ENCODE measurements at places on chromosomes 16 and 17.

- DNase-seq: no peak
Observed at GRCh38 chr17:80151333-80151732, 4.4 kb upstream of the EIF4A3 start.

DNA sequence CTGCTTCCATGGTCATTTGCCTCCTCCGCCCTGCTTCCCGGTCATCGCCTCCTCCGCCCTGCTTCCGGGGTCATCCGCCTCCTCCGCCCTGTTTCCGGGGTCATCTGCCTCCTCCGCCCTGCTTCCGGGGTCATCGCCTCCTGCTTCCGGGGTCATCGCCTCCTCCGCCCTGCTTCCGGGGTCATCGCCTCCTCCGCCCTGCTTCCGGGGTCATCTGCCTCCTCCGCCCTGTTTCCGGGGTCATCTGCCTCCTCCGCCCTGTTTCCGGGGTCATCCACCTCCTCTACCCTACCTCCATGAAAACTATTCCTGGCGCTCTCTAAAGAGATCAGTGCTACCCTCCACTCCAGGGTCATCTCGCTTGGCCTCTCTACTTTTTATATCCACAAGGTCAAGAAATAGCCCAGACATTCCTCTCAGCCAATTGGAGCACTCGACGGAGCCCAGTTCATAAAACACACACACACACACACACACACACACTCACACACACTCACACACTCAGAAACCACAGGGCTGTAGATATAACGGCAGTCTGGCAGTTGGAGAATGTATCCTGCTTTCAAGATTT is 44.8 kb downstream of the TRARG1 start:
- DNase-seq: no peak

- DNase-seq: no peak
Observed at GRCh38 chr16:2163211-2163881, 7.8 kb downstream of the TRAF7 start.

GRCh38 chr16:57821149-57821971 is 19.1 kb upstream of the KIFC3 start:
- no peak for DNase-seq

DNA sequence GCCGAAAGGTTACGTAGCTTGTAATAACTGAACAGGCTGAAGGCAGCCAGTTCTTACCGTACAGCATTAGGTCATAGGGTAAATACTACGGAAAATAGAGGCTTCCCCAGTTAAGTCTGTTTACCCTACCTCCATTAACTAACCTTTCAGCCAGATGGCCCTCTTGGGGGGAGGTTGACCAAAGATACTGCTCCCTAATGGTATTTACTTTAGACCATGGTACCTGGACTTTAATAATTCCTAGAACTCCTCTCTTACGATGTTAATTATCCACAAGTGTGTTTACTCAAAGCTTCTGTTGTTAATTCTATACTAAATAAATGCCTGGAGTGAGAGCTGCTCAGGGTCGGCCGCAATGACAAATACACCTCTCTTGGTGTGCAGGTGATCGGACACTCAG is 9.8 kb upstream of the ADAT1 start:
- no peak for DNase-seq

- peak; percentile 2 for DNase-seq
Observed at GRCh38 chr17:34542700-34543336, 36.6 kb upstream of the TMEM132E start.

DNA sequence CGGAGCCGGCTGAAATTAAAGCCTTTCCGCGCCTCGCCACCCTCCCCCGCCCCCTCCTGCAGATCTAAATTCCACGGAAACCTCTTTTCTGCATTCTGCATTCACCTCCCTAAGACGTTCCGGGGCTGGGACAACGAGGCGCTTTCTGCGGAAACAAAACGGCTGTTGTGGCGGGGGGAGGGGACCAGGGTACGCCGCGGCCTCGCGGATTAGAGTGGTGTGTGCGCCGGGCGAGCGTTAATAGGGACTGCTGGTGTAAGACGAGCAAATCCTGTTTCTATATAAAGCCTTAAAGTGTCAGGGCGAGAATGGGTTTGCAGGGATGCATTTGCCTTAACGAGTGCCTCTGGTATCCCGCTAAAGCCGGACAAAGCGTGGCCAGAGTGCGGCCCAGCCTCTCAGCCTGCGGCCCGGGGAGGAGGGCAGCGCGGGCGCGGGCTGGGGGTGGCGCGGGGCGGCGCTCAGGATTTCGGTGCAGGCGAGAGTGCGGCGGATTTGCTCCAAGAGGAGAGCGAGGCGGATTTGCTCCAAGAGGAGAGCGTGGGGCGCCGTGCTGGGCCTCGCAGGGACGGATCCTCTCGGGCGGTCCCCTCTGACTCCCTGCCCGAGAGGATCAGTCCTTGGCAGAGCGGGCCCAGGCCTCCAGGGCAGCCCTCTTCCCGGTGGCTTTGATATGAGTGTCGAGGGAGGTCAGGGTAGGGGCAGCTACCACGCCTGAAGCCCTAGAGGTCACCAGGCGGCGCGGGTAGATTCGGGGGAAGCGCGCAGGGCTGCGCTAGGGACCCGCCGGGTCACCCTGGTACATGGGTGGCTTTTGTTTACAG is 5.1 kb downstream of the BAHCC1 start:
- DNase-seq: no peak

GRCh38 chr17:78558181-78558850 is 18.9 kb downstream of the DNAH17 start:
- DNase-seq: no peak

GRCh38 chr16:82681592-82681991 is 54.8 kb downstream of the CDH13 start:
- DNase-seq: no peak

- DNase-seq: no peak
Observed at GRCh38 chr17:43909537-43910231, 2.3 kb upstream of the MPP2 start.

DNA sequence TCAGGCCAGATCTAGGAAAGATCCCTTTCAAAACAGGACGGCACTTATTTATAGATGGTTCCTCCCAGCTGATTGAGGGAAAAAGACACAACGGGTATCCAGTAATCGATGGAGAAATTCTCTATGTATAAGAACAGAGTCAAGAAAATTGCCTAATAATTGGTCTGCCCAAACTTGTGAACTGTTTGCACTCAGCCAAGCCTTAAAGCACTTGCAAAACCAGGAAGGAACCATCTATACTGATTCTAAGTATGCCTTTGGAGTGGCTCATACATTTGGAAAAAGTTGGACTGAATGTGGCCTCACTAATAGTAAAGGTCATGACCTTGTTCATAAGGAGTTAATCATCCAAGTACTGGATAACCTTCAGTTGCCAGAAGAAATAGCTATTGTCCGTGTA is 5.9 kb downstream of the HPR start:
- DNase-seq: no peak

DNA sequence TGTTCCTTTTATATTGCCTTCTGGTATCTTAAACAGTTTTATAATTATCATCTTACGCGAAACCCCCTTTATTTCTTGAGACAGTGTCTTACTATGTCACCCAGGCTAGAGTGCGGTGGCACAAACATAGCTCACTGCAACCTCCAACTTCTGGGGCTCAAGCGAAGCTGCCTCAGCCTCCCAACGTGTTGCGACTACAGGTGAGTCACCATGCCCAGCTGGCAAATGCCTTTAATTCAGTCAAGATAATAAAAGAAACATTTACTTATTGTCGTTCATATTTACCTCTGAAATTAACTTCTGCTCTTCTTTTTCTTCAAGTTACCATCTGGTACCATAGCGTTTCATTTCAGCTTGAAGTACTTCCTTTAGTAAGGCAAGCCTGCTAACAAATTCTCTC is 43.9 kb downstream of the FBXL20 start:
- DNase-seq: no peak

DNA sequence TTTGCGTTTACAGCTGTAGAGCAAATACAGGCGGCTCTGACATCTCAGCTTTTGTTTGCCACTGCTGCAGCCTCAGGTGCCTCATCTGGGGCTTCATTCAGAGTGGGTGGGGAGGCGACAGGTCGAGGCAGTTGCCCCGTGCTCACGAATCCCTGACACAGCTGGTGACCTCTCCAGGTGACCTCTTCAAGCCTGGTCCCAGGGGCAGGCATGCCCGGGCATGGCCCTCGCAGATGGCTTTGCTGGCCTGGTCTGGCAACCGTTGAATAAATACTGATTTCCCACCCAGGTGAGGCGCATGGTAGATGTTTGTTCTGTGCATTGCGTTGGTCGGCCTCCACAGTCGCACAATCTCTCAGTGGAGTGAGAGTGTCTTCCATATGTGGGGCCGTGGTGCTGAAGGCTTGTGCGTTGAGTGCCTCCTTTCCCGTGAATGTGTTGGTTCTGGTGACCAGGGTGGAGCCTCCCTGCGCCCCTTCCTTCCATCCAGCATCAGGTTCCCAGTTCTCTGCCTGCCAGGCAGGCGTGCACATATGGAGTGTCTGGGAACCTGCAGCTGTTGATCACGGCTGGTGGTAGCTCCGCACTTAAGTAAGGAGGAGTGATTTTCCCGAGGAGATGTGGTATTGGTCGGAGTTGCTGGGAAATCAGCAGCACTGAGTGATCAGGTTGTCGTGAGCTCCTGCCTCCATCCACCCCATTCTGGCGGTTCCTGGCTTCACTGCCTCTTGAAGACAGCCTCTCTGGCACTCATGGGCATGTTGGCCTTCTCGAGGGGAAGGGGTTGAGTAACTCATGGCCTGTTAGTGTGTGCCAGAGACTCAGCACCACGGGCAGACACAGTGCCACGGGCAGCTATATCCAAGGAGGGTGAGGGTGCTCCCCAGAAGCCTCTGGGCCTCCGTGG is 149.7 kb downstream of the RPTOR start:
- no peak for DNase-seq

DNA sequence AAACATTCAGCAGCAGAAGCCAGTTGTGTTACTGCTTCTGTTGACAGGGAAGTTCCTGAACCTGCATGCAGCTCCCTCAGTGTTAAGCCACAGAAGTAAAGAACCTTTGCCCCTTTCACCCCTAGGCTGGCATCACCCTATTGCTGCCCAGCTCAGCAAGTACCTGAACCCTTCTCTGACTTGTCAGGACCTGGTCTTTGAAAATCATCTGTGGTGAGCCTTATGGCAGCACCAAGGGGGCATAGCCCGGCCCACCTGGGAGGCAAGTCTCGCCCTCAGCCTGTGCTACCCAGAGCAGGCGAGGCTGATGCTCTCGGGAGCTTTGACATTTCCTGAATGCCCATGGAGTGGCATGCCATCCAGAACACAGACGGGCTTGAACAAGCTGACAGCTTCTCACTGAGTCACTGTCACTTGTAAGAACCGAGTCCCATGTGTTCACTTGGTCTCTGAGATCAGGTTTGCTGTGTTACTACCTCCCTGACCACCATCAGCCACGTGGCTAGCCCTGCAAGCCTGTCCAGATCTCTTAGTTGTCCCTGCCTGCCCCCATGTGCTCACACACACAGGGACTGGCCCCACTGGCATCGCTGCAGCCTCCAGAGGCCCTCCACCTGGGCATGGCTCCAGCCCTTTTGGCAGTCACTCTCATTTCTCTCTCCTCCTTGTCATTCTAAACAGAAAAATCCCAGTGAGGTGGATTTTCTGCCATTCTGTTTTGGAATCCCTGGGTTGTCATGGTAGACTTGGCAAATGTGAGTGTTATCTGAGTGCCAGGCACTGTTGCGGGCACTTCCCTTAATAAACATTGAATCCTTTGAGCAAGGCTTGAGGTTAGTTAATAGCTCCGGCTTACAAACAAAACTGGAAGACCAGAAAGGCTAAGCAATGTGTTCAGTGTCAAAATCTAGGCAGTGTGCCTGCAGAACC is 2.9 kb upstream of the CARMIL2 start:
- DNase-seq: no peak

All from stimulated activated CD8-positive, alpha-beta memory T cell treated with anti-CD3 and anti-CD28 coated beads, Interleukin-12 subunit alpha, Interleukin-12 subunit beta, amount 100 ng/mL, for 4 hours (primary cell).